ENCODE measurements at places on chromosomes 7 and 10. TPM values are rescaled to one million over a fixed set of nuclear protein-coding genes. Genes with fewer than 3 reads are reported as not detected.
A peak's percentile ranks its signal among the peaks of the same experiment; 100 is the strongest.

Gene PRKG1
- polyA plus RNA-seq = 11.9 TPM

Gene MUC12
- polyA plus RNA-seq = 2.2 TPM

Gene HYAL4
- polyA plus RNA-seq = not detected

Gene EMX2
- 1.1 TPM for polyA plus RNA-seq

Gene DDX21
- polyA plus RNA-seq = 31.7 TPM

Gene PROSER2
- polyA plus RNA-seq = 5.0 TPM

Gene FRAT1
- polyA plus RNA-seq = 7.3 TPM

- DNase-seq = peak; percentile 84
Measured at GRCh38 chr7:85030893-85031292, 156.0 kb downstream of the SEMA3D start.

DNA sequence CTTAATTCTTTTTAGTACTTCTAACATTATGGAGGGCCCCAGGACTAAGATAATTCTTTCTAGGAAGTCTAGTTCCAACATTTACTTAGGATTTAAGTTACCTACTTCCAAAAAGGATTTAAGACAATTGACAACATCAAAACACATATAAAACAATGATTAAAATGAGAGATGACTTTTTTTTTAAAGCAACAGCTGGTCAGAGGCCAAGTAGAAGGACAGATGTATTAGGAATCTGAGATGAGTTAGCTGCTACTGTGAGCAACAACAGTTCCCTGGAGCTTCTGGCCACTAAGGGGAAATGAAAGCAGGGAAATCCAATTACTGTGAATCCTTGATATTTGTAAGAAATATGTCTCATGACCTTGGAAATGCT lies 222.3 kb downstream of the PHTF2 start:
- DNase-seq = no peak

- no peak for DNase-seq
Measured at GRCh38 chr10:88080213-88080612, 216.8 kb downstream of the PTEN start.

GRCh38 chr7:35754741-35755140 lies 46.1 kb upstream of the SEPTIN7 start:
- no peak for DNase-seq

DNA sequence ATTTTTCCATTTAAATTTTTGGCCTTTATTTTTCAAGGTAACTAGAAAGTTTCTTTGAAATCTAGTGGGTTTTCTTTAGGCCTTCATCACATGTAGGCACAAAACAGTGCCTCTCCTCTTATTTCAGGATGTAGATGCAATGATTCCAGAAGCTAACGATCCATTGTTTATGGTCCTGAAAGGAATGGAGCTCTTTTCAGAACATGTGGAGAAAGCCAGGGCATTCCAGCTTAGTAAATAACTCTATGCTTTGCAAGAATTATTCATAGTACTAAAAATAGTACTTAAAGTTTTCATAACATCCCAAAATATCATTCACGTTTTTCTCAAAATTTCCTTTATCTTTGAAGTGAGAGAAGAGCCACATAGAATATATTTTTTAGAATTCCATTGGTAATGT lies 91.3 kb downstream of the DYNC1I1 start:
- no peak for DNase-seq

DNA sequence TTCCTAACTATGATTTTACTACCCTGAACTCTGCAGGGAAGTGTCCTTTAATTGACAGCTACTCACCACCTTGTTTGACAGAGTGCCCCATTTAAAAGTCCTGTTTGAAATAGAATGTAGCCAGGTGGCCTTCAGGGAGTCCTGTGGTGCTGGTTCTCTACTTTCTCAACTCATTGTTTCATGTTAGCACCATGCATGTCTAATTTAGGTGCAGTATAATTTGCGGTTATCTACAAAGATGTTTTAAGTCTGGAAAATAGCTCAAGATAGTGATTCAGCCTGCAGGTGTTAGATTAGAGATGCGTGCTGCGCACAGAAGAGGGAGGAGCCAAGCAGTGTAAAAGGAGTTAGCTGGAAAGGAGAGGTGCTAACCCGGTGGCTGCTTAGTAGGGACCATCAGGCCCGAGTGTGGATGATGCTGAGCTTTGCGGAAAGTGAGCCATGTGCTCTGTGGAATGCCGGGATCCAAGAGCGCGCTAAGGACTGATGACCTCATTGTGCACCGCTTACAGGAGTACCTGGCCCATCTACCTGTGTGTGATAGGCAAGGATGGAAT lies 1.2 kb downstream of the CCM2 start:
- DNase-seq = no peak

GRCh38 chr10:23408330-23408976 lies 30.4 kb upstream of the OTUD1 start:
- no peak for DNase-seq

- no peak for DNase-seq
Measured at GRCh38 chr7:70799841-70800405, 332.0 kb upstream of the GALNT17 start.

GRCh38 chr7:128744366-128744905 lies 5.3 kb downstream of the CALU start:
- no peak for DNase-seq

DNA sequence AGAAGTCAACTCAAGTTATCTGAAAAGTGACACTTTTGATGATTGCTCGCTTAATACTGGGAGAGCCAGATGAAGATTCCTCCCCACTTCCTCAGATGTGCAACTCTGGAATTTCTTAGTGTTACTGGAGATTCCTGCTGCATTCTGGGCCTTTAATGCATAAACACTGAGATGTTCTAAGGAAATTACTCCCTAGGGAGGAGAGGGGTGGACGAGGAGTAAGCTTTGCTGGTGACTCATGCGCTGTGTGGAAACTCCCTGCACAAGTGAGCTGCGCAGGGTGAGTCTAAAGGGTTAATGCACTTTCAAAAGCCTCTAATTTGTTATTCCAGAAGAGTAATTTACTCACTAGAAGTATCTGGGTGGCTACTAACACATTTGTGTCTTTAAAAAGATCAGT lies 46.3 kb downstream of the EGFR start:
- no peak for DNase-seq

- DNase-seq = no peak
Measured at GRCh38 chr10:83647526-83647925, 491.8 kb upstream of the GHITM start.

GRCh38 chr10:3672220-3672619 lies 112.8 kb downstream of the KLF6 start:
- no peak for DNase-seq

All from spinal cord (tissue), 10 donors.